SW 1271 (cell line): ENCODE measurements at places on chromosomes 1 and 21.

GRCh38 chr21:32779983-32780382 lies 8.4 kb upstream of the PAXBP1 start:
- DNase-seq, result no peak

DNA sequence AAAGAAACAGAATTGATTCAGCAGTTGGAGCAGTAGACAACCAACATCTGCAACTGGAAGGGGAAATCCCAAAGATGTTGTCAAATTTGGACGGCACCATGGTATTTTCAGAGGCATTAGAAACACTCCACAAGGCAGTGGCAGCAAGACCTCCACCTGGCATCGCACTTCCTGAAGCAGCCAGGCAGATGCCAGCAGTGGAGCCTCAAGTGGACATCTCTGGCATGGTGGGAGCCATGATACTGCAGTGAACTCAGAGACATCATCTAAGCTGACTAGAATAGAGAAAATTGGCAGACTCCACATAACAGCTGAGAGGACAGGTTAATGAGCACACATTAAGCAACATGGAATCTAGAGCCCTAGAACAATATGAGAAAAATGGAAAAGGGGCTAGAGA lies 33.9 kb upstream of the RGS8 start:
- DNase-seq, result no peak

- peak; percentile 84 for DNase-seq
These were observed 99.9 kb upstream of the SOD1 start for GRCh38 chr21:31559368-31560119.

DNA sequence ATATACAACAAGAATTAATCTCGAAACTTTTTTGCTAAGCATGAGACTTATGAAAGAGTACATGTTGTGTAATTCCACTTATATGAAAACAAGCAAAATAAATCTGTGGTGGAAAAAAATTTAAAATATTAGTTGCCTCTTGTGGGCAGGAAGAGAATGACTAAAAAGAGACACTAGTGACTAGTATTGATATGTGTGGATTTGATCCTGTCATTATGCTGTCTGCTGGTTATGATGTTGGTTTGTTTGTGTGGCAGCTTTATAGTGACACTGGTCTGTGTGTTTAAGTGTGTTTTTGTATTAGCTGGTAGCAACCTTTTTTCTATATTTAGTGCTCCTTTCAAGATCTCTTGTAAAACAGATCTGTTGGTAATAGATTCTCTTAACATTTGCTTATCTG lies 267.8 kb upstream of the NRIP1 start:
- DNase-seq, result no peak

- DNase-seq, result no peak
These were observed 224.0 kb upstream of the COA6 start for GRCh38 chr1:234149217-234149616.
